ENCODE measurements at places on chromosomes 12 and 14.
A peak's percentile ranks its signal among the peaks of the same experiment; 100 is the strongest.

DNA sequence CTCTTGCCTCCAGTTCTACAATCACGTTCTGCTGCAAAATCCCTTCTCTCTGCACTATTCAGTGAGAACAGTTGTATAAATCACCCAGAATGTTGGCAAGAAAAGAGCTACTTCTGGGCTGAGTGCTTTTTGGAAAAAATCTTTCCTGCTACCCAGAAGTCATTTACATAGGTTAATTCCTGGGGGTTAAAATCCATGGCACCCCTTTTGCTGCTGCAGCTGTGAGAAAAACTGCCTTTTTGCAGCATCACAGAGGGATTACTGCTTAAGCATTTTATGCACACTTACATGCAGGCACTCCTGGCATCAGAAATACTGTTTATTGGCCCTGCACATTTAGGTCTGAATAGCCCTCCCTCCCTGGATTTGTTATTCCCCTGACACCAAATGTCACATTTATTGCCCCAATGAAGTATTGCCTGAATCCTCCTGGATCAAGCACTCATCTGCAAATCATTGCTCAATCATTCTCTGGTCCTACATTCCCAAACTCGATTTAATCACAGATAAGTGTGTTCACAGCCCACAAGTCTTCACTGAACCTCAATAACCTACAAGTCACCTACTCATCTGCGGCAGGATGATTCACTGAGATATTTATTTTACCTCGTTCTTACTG is 43.1 kb upstream of the CCDC196 start:
- no peak overlapping the region for H3K4me3 ChIP-seq
- no peak for DNase-seq

- no peak for DNase-seq
- no peak overlapping the region for H3K4me3 ChIP-seq
- peaks cover 8% of the 10 kb centered on the region for H3K4me1 ChIP-seq
- peaks cover 2% of the 10 kb centered on the region for H3K36me3 ChIP-seq
- H3K27me3 ChIP-seq = peaks cover 30% of the 10 kb centered on the region
Observed at GRCh38 chr14:94481468-94482131, 5.6 kb upstream of the SERPINA9 start.

GRCh38 chr12:59733200-59733599 is 137.4 kb downstream of the SLC16A7 start:
- peaks cover 13% of the 10 kb centered on the region for H3K4me1 ChIP-seq
- H3K27ac ChIP-seq = no peak overlapping the region
- no peak overlapping the region for H3K4me3 ChIP-seq
- no peaks in the 10 kb centered on the region for H3K27me3 ChIP-seq
- peaks cover 5% of the 10 kb centered on the region for H3K36me3 ChIP-seq

- peak overlapping the region; percentile 97 for H3K4me3 ChIP-seq
- peaks cover 22% of the 10 kb centered on the region for H3K4me1 ChIP-seq
- no peak for DNase-seq
- H3K36me3 ChIP-seq = peaks cover 2% of the 10 kb centered on the region
- no peaks in the 10 kb centered on the region for H3K27me3 ChIP-seq
Observed at GRCh38 chr14:35046751-35047536, 872 bp downstream of the FAM177A1 start.

DNA sequence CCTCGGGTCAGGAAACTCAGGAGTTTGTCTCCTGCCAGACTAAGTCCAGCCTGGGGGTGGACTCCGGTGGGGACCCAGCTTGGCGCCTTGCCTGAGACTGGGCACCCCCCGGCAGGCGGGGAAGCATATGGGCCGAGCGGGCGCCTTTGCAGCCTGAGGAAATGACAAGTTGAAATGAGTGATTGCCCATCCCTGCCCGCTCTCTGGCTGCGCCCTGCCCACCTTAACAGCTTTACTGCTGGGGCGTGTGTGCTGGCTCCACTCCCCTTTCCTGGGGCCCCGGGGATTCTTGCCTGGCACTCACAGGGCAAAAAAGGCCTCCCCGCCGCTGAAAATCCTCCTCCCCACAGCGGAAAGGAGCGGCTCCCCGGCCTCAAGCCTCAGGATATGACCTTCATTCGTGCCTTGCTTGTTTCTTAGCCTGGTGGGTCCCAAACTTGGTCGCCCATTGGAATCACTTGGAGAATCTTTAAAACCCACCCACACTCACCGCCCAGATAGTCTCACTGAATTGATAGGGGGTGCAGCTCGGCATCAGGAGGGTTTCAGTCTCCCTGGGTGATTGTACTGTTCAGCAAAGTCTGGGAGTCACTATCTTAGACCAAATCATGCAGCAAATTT is 1.5 kb downstream of the RFLNA start:
- H3K4me3 ChIP-seq = peak overlapping the region; percentile 45
- H3K4me1 ChIP-seq = no peaks in the 10 kb centered on the region
- peaks cover 69% of the 10 kb centered on the region for H3K27me3 ChIP-seq
- no peak overlapping the region for H3K27ac ChIP-seq

All from T-helper 17 cell (primary cell).